ENCODE measurements at places on chromosomes 7 and 10.

DNA sequence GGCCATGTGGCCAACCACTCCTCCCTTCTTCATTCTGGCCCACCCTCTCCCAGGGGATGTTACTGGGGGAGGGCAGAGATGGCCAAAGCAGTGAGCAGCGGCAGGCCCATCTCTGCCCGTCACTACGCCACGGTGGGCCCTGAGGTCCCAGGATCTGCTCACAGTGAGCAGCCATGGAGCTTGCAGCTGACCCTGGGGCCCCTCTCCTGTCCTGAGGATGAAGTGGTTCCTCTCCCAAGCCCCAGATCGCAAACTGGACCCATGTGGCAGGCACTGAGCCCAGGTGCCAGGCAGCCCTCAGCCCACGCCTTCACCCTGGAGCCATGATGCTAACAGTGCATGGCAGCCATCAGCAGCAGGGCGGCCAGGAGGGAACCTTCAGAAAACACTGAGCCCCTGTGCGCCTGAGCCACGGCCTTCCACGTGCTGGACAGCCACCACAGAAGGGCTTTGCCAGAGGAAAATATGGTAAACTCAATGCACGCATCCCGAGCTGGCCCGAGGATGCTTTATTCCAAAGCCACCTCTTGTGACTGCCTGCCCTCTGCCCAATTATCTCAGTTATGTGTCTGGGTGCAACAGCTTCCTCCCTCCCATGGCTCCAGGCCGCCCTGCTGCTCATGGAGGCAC is 485.7 kb downstream of the PTPRN2 start:
- DNase-seq: no peak

DNA sequence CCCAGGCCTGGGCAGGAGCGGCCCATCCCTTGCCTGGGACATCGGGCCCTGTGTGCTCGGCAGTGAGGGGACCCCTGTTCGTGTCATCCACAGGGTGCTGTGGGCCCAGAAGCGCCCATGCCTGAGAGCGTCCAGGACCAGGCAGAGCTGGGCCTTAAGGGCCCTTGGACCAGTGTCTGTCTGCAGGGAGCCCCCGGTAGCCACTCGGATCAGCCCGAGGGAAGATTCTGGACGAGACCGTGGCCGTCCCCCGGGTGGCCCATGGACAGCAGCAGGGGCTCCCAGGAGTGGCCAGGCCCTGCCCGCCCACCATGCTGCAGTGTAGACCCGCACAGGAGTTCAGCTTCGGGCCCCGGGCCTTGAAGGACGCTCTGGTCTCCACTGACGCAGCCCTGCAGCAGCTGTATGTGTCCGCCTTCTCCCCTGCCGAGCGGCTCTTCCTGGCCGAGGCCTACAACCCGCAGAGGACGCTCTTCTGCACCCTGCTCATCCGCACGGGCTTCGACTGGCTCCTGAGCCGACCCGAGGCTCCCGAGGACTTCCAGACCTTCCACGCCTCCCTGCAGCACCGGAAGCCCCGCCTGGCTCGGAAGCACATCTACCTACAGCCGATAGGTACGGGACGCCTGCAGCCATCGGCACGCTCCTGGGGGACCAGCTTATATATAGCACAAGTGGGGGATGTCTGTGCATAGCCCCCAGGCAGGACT is 12.3 kb downstream of the AMZ1 start:
- DNase-seq: no peak

GRCh38 chr10:86263907-86264306 is 102.7 kb downstream of the GRID1 start:
- DNase-seq: no peak

DNA sequence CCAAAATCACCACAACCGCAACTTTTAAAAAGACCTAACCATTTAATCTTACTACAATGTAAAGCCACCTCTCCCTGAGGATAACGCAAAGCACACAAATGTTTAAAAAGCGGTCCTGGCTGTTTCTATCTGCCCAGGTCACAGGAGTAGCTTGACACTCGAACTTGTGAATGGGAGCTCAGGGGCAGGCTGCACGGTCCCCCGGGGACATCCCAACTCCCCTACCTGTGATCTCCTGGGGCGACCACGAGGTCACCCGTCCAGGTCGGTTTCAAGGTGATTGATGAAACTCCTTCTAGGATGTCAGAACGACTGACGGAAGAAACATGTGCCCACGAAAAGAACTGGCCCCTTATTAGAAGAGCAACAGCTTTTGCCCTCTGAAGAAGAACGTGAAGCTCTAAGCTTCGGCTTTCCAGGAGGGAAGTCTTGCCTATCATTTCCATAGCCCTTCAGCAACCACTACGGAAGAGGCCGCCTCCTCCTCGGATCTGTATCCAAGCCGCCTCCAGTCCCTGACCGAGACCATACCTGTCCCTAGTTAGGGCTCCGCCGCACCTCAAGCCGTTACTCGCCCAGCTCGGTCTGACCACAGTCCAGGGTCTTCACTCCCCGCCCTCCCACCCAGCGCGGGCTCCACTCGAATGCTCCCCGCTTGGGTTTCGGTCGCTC is 459 bp downstream of the CYCS start:
- DNase-seq: no peak

- DNase-seq: no peak
Measured at GRCh38 chr10:19785366-19785765, 30.9 kb upstream of the PLXDC2 start.

DNA sequence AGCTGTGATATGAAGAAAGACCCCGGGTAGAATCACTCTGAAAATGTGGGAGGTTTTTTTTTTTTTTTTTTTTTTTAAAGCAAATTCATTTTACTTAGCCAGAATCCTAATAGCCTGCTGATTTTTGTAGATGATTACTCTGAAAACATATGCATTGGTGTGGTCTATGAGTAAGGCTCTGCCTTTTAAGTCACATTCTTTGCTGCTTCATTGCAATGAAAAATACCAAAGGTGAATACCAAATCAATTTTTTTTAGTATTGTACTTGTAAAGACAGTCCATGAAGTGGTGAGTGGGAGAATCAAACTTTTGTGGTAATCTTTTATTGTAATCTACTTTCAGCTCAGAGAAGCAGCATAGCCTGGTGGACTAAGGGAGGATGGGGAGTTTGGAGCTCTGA is 130.3 kb downstream of the SDK1 start:
- no peak for DNase-seq

DNA sequence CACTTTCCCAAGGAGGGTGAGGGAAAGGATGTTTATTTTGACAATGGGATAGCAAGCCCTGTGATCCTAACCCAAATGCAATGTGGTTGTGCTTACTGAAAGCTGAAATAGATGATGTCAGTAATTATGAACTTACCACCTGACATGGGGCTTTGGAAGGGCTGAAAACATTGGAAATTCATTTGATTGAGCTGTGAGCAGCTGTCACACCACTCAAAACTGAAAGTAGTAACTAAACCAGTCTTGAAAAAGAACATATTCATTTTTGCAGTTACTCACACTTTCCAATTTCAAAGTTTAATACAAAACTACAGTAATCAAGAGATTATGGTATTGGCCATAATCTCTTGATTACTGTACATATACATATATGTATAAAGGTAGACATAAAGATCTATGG is 155.5 kb upstream of the HPS1 start:
- DNase-seq: no peak

Measured in anterior cingulate cortex (tissue), 58 donors.